ENCODE measurements at places on chromosomes 16 and 17.

DNA sequence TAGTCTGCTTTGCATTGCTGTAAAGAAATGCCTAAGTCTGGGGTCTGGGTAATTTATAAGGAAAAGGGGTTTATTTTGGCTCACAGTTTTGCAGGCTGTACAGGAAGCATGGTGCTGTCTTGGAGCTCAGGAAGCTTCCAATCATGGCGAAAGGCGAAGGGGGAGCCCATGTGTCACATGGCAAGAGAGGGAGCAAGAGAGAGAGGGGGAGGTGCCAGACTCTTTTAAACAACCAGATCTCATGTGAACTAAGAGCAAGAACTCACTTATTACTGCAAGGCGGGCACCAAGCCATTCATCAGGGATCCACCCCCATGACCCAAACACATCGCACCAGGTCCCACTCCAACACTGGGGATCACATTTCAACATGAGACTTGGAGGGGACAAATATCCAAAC is 148.2 kb upstream of the HS3ST2 start:
- H3K4me1 ChIP-seq = no peaks in the 10 kb centered on the region
- H3K27me3 ChIP-seq = peaks cover 53% of the 10 kb centered on the region
- DNase-seq = no peak
- no peaks in the 10 kb centered on the region for H3K36me3 ChIP-seq
- H3K27ac ChIP-seq = no peak overlapping the region

GRCh38 chr16:160691-161190 is 5.0 kb upstream of the HBM start:
- H3K27ac ChIP-seq = no peak overlapping the region
- no peaks in the 10 kb centered on the region for H3K36me3 ChIP-seq
- peaks cover 7% of the 10 kb centered on the region for H3K27me3 ChIP-seq
- no peak for DNase-seq
- H3K4me1 ChIP-seq = peaks cover 9% of the 10 kb centered on the region
- H3K4me3 ChIP-seq = no peak overlapping the region

GRCh38 chr16:1876468-1876867 is 4.5 kb upstream of the MEIOB start:
- no peak for DNase-seq
- H3K27ac ChIP-seq = no peak overlapping the region
- no peaks in the 10 kb centered on the region for H3K36me3 ChIP-seq

DNA sequence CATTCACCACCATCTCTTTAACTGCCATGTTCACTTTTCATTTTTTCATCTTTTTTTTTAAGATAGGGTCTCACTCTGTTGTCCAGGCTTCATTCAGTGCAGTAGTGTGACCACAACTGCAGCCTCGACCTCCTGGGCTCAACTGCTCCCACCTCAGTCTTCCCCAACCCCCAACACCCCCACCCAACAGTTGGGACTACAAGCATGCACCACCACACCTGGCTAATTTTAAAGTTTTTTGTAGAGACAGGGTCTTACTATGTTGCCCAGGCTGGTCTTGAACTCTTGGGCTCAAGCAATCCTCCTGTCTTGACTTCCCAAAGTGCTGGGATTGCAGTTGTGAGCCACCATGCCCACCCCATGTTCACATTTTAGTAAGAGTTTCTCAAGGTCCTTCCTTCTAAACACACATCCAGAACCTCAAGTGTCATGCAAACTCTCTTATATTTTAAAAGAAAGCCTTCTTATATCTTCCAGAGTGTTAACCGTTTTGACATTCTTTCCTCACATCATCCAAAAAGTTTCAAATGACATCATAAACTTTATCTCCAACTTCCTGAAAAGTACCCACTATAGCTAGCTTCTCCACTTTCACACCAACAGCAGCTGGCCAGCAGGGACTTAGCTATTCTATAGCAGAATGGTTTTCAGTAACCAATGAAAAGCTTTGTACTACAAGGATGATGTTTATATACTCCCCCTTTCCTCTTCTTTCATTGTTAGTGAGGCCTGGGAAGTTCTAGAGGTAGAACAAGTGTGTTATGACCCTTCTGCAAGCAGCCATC is 49.3 kb downstream of the TRAF4 start:
- DNase-seq = no peak
- no peaks in the 10 kb centered on the region for H3K27me3 ChIP-seq
- H3K4me3 ChIP-seq = no peak overlapping the region

GRCh38 chr17:17965152-17965721 is 7.0 kb downstream of the TOM1L2 start:
- peaks cover 2% of the 10 kb centered on the region for H3K4me1 ChIP-seq
- H3K27ac ChIP-seq = no peak overlapping the region
- no peaks in the 10 kb centered on the region for H3K27me3 ChIP-seq
- DNase-seq = no peak
- H3K36me3 ChIP-seq = no peaks in the 10 kb centered on the region
- no peak overlapping the region for H3K4me3 ChIP-seq

DNA sequence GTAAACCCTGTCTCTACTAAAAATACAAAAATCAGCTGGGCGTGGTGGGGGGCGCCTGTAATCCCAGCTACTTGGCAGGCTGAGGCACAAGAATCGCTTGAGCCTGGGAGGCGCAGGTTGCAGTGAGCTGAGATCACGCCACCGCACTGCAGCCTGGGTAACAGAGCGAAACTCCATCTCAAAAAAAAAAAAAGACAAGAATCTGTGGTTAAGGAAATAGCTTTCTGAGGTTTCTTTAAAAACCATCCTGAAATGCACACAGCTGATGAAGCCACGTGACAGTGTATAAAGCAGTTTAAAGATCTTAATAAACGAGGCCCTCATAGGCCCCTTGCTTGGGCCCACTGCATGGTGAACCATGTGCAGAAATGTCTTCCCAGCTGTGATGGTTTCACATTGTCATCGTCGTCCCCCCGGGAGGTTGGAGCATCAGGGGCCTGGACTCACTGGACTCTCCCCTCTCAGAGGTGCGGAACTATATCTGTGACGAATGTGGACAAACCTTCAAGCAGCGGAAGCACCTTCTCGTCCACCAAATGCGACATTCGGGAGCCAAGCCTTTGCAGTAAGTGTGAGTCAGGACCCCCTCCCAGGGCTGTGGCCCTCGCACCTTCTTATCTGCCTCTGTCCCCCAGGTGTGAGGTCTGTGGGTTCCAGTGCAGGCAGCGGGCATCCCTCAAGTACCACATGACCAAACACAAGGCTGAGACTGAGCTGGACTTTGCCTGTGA is 16.2 kb downstream of the ZNF276 start:
- no peaks in the 10 kb centered on the region for H3K4me1 ChIP-seq
- H3K27ac ChIP-seq = no peak overlapping the region
- H3K27me3 ChIP-seq = no peaks in the 10 kb centered on the region
- DNase-seq = no peak
- no peak overlapping the region for H3K4me3 ChIP-seq

DNA sequence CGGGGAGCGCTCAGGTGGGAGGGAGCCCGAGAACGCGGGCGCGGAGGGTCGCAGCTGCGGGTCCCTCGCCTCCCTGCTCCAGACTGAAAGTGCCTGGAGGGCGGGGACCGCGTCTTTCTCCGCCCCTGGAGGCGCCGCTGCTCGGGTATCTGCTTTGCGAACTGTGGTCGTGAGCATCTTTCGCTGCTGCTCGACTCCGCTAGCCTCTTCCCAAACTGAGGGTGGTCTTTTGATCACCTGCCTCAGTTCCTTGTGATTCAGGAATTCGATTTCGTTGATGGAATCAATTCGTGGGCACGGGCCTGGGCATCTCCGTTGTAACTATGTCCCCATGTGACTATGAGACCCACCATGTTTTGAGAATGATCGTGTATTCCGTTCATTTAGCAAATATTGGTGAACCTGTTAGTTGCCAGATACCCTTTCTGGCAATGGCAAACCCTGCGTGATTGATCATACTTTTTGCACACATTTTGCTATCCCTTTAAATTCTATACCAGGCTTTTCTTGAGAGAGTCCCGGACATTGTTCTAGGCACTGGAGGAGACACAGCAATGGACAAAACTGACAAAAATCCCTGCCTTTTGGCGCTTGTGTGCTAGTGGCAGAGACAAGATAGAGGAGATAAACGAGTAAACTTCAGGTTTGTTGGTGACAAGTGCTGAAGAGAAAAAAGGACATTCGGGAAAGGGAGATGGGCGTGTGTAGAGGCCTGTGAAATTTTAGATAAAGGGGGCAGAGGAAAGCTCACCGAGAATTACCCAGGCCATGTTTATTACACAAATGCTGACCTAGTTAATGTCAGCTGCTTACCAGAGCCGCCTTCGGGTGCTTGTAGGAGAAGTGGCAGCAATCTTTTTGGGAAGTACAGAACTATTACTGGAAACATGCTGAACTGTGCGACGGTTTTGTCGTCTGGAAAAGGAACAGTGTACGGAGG is 948 bp downstream of the UTP18 start:
- no peaks in the 10 kb centered on the region for H3K27me3 ChIP-seq
- H3K36me3 ChIP-seq = peaks cover 45% of the 10 kb centered on the region
- H3K4me3 ChIP-seq = peak overlapping the region; percentile 79
- peaks cover 44% of the 10 kb centered on the region for H3K4me1 ChIP-seq

DNA sequence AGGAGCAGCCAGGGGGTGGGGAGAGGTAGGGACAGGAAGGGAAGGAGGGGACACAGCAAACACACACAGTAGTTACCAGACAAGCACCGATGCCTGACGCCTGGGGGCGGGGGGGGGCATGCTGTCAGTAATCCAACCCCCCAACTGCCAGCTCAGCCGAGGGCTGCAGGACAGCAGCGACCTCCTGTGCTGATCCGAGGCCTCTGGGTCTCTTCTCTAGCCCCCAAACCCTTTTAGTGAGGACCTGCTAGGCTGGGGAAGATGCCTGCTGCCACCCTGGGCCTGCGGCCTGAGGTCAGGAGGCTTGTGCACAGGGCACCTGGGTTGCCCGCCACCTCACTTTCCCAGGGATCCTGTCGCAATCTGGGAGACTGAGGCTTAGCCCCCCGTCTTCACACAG is 11.6 kb downstream of the FLOT2 start:
- H3K36me3 ChIP-seq = peaks cover 85% of the 10 kb centered on the region
- no peak overlapping the region for H3K4me3 ChIP-seq
- no peaks in the 10 kb centered on the region for H3K27me3 ChIP-seq
- H3K4me1 ChIP-seq = peaks cover 5% of the 10 kb centered on the region

DNA sequence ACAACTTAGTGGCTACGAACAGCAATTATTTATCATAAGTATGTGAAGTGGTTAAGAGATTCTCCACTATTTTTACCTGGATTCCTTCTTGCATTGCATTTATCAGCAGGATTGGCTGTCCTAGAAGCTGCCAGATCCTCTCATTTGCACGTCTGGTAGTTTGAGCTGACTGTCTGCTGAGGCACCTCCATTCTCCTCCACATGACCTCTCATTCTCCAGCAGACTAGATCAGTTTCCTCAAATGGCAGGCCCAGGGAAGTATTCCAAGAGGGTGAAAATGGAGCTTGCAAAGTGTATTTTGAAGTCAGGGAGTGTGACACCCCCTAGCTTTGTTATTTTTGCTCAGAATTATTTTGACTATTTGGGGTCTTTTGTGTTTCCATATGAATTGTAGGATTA is 870.1 kb downstream of the CDH11 start:
- H3K4me3 ChIP-seq = no peak overlapping the region
- H3K4me1 ChIP-seq = no peaks in the 10 kb centered on the region
- H3K36me3 ChIP-seq = no peaks in the 10 kb centered on the region
- DNase-seq = no peak
- H3K27me3 ChIP-seq = no peaks in the 10 kb centered on the region

GRCh38 chr17:49574323-49574781 is 1.3 kb upstream of the NXPH3 start:
- H3K27ac ChIP-seq = peak overlapping the region; percentile 90
- no peak for DNase-seq
- H3K27me3 ChIP-seq = peaks cover 51% of the 10 kb centered on the region
- H3K36me3 ChIP-seq = no peaks in the 10 kb centered on the region
- peaks cover 62% of the 10 kb centered on the region for H3K4me1 ChIP-seq

GRCh38 chr16:64417711-64418227 is 704.1 kb downstream of the CDH11 start:
- H3K36me3 ChIP-seq = no peaks in the 10 kb centered on the region
- H3K27ac ChIP-seq = no peak overlapping the region

- DNase-seq = no peak
- no peak overlapping the region for H3K4me3 ChIP-seq
- no peaks in the 10 kb centered on the region for H3K36me3 ChIP-seq
- H3K4me1 ChIP-seq = no peaks in the 10 kb centered on the region
- H3K27me3 ChIP-seq = no peaks in the 10 kb centered on the region
These were observed 59.4 kb downstream of the METRNL start for GRCh38 chr17:83138820-83139219.

DNA sequence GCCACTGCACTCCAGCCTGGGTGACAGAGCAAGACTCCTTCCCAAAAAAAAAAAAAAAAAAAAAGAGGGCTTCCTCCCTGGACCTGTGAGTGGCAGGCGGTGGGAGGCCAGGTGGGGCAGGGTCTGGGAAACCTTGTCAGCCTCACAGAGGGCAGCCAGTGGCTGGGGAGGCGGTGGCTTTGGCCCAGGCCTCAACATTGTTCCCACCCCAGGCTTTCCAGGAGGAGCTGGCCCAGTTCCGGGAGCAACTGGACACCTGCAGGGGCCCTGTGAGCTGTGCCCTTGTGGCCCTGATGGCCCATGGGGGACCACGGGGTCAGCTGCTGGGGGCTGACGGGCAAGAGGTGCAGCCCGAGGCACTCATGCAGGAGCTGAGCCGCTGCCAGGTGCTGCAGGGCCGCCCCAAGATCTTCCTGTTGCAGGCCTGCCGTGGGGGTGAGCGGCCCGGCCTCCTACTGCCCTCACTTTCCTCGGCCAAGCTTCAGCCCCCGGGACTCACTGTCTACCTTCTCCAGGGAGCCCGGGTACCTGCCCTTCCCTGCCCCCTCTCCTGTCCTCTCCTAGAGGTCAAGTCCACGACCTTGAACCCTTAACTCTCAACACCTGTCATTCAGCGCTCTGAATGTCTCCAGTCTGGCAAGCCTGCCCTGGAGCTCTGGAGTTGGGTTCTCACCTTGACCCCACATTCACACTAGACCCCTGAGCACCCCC is 12.4 kb downstream of the ZNF213 start:
- H3K27ac ChIP-seq = no peak overlapping the region

- H3K27ac ChIP-seq = no peak overlapping the region
- H3K36me3 ChIP-seq = no peaks in the 10 kb centered on the region
- no peaks in the 10 kb centered on the region for H3K27me3 ChIP-seq
These were observed 26.9 kb upstream of the PHAF1 start for GRCh38 chr16:67082891-67083290.

DNA sequence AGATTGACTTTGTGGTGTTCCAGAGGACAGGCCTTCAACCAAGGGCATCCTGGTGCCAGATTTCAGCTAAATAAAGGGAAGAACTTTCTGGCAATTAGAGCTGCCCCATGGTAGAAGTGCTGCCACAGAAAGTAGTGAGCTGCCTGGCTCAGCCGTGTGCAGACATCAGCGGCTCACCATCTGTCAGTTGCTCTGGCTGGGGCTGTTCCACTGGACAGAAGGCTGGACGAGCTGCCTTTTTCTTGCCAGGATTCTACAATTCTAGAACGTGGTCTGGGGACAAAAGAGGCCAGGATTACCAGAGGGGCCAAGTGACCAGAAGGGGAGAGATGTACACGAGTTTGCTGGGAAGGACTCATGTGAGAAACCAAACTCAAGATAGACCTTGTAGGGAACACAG is 107.0 kb upstream of the RPL38 start:
- no peaks in the 10 kb centered on the region for H3K36me3 ChIP-seq
- no peak overlapping the region for H3K27ac ChIP-seq
- H3K4me3 ChIP-seq = no peak overlapping the region
- H3K4me1 ChIP-seq = no peaks in the 10 kb centered on the region
- DNase-seq = no peak
- no peaks in the 10 kb centered on the region for H3K27me3 ChIP-seq
